ENCODE measurements at places on chromosomes 3 and 15.

GRCh38 chr3:171206283-171206682 lies 179.8 kb upstream of the SLC2A2 start:
- DNase-seq, result no peak

- no peak for DNase-seq
These were observed 30.8 kb downstream of the IRAK2 start for GRCh38 chr3:10195366-10196089.

GRCh38 chr3:188403404-188403803 lies 249.4 kb downstream of the LPP start:
- DNase-seq, result no peak

GRCh38 chr3:46856576-46857471 lies 6.4 kb downstream of the MYL3 start:
- DNase-seq, result no peak

DNA sequence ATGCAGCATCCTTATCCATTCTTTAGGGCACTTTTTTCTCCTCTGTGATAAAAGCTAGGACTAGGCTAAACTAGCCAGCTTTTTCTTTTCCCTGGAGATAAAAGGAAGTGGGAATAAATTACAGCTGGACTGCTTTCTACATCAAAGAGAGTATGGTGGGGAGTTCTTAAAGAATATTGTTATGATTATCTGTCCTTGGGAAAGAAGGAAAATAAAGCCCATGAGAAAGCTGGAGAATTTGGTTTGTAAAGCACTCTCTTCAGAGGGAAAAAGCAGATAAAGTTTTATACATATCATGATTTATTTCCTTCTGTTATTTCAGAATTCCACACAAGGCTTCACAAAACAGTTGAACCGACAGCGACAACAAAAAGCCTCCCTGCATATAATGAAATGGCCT lies 923.0 kb downstream of the DIPK2A start:
- no peak for DNase-seq

DNA sequence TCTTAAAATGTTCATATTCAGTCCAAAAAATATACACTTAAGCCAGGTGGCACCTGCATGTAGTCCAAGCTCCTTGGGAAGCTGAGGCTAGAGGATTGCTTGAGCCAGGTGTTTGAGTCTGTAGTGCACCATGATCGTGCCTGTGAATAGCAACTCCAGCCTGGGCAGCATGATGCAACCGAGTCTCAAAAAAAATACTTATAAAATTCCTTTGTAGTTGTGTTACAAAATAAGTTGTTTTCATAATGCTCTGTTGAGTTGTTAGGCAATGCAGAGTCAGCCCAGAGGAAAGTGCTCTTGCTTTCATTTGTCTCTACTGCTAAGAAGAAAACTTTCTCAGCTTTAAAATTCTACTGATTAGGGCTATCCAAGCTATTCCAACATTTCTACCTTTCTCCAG lies 442.8 kb upstream of the ARRDC4 start:
- DNase-seq, result no peak

DNA sequence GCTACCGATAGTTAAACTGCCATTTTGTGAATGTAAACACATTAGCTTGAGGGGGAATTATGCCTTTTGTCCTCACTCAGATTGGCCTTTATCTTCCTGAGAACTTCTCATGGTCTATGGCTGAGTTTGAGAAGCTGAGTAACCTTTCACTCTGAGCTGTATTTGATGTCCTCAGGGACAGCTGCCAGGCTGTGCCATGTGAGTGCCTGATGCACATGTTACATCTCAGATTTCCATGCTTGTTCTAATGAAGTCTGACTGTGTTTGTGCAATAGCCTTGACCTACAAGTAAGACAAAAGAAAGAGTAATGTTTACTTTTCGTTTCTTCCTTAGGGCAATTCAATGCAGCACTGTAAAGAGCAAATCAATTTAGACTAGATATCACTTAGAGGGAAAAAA lies 44.1 kb upstream of the ARL6 start:
- DNase-seq, result no peak

GRCh38 chr15:39855400-39855799 lies 64.7 kb downstream of the GPR176 start:
- DNase-seq, result no peak

- DNase-seq, result no peak
These were observed 44.6 kb upstream of the PGPEP1L start for GRCh38 chr15:99052205-99052604.

- no peak for DNase-seq
These were observed 441.4 kb downstream of the GABRG3 start for GRCh38 chr15:27412415-27412814.

- DNase-seq, result no peak
These were observed 501.3 kb upstream of the TPRG1 start for GRCh38 chr3:188670446-188670845.

DNA sequence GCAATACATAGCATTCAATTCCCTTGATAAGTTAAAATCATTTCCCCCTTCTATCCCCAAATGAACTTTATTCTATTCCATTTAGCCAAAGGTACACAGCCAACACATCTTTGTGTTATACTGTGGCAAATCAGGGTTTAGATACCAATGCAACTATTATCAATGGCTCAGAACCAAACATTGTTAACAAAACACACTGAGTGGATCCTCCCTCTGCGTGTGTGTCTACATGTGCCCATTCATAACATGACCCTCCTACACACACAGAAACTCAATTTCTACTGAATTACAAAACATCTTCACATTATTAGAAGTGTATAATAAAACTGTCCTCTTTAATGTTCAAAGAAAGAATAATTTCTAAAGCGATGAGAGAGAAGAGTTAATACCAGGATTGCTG lies 1.3 kb downstream of the TTBK2 start:
- no peak for DNase-seq

DNA sequence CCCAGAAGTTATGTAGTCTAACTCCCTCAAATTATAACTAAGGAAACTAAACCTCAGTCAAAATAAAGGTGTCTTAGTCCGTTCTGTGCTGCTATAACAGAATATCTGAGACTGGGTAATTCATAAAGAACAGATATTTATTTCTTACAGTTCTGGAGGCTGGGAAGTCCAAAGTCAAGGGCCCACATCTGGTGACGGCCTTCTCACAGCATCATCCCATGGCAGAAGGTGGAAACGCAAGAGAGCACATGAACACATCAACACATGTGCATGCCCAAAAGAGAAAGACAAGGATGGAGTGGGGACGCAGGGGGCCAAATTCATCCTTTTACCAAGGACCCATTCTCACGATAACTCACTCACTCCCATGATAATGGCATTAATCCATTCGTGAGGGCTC lies 73.1 kb downstream of the PCOLCE2 start:
- no peak for DNase-seq

Measured in activated T-cell treated with anti-CD3 and anti-CD28 coated beads, Interleukin-2, amount 50 U/mL, for 24 hours (primary cell).